ENCODE measurements at places on chromosomes 12 and 14.

GRCh38 chr12:77993658-77994057 is 163.0 kb downstream of the NAV3 start:
- no peak for DNase-seq

DNA sequence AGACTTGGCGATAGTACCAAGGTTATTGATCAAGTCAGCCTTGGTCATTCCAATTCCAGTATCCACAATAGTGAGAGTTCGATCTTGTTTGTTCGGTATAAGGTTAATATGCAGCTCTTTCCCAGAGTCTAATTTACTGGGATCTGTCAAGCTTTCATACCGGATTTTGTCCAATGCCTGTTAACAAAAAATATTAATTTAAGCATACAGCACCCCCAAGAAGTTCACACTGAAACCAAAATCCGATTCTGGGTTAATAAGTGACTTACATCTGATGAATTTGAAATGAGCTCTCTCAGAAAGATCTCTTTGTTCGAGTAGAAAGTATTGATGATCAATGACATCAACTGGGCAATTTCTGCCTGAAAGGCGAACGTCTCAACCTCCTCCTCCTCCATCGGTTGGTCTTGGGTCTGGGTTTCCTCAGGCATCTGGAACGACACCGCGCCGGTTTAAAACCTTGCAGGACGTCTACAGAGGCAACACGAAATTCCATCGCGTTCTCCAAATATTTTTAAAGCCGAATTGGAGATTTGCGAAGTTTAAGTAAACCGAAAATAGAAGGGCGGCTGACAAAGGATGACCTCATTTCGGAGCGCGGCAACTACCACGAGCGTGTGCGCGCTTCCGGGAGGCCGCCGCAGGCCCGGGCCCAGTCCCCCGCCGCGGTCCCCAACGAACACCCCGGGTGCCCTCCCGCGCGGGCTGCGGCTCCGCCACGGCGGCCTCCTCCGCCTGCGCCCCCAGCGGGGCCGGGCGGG is 716 bp downstream of the HSP90AA1 start:
- no peak for DNase-seq

- DNase-seq: no peak
Observed at GRCh38 chr12:27463511-27464219, 17.1 kb downstream of the SMCO2 start.

DNA sequence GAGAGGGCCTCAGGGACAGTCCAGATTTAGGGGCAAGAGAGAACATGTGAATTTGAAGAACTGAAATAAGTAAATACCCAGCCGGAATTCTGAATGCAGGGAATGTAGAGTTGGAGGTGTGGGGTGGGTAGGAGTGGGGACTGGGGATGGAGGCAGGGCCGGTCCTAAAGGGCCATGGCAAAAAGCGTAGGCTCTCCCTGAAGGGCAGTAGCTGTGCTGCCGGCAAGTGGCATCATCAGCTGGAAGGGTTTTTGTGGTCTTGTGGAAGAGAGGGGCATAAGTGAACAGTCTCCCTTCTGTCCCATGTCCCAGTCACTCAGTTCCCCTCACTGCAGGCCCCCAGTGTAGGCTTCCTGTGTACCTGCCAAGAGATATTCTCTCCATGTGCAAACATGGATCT is 104.6 kb downstream of the GCH1 start:
- no peak for DNase-seq

GRCh38 chr12:104562763-104563162 is 106.0 kb downstream of the CHST11 start:
- no peak for DNase-seq

GRCh38 chr14:70934502-70935134 is 27.4 kb downstream of the PCNX1 start:
- no peak for DNase-seq

DNA sequence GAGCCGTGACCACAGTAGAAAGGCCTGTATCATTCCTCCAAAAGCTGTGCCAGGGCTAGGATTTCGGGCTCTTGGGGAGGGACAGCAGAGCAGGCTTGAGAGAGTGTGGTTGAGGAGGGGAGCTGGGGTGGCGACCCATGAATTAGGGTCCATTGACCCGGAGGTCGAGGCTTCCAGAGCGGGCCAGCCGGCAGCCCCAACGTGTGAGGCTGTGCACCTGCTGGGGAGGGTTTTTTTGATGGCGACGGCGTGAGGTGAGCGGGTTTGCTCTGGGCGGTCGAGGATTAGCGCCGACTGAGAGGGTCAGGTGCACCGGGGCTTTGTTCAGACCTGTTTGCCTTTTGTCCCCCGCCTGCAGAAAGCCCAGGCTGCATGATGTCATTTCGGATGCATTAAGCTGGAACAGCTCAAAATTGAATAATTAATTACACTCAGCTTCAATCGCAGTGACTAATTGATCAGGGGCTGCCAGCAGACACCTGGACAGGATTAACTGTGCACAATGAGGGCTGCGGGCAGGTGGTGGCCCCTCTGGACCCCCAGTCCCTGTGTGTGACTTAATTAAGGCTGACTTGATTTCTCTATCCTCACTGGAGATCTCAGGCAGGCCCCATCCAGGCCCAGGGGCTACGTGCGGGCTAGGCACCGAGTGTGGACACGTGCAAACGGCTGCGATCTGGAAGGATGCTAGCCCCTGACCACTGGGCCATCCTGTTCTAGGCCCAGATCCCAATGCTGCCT is 42.1 kb upstream of the MEG3 start:
- no peak for DNase-seq

GRCh38 chr12:4780641-4781611 is 60.7 kb downstream of the GALNT8 start:
- DNase-seq: peak; percentile 44

GRCh38 chr14:22448905-22449599 is 140.0 kb downstream of the DAD1 start:
- DNase-seq: no peak

GRCh38 chr14:93285044-93285443 is 47.8 kb downstream of the BTBD7 start:
- DNase-seq: no peak

- no peak for DNase-seq
Observed at GRCh38 chr12:122085591-122085990, 7.0 kb downstream of the MLXIP start.

DNA sequence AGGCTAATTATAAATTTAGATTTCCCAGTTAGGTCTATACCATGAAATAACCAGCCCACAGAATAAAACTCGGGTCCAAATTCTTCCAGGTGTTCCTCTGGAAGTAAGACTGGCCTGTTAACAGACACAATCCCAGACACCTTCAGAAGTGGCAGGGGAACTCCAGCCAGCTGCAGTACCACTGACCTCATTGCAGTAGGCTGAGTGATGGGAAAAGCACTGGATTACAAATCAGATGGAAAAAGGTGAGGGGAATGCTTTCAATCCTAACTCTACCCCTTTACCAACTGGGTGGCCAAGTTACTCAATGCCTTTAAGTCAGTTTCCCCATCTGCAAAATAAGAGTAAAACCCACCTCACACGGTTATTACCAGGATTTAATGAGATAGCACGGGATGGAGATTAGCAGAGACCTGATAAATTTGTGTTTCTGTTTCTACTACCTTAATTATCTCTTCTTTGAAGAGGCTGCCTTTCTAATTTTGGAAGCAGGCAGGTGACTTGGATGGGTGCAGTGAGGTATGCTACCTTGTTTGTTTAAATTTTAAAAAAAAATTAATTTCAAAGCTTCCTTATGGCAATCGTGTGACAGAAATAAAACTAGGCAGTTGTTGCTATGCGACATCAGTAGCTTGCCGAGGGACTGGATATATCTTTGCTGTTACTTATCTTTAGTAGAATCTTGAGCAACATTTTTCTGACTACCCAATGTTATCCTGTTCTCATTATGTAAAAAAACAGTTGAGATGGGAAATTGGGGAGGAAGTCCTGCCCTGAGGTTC is 167.3 kb upstream of the GRIN2B start:
- DNase-seq: peak; percentile 20

GRCh38 chr12:113561068-113561780 is 89.6 kb upstream of the LHX5 start:
- DNase-seq: no peak

DNA sequence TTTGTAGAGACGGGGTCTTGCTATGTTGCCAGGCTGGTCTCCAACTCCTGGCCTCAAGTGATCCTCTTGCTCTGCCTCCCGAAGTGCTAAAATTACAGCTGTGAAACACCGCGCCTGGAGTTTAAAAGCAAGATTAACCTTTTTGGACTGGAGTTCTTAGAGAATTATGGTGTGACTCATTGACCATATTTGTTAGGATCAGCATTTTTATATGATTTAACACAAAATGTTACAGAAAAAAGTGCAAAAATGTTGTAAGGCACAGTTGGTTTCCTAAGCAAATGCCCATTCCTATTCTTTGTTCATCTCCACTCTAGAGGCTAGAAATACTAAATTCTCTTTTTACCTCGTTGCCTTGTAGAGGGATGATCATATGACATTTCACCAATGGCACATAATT is 27.6 kb downstream of the SLC35E3 start:
- no peak for DNase-seq

GRCh38 chr14:68768316-68768715 is 24.6 kb downstream of the ZFP36L1 start:
- no peak for DNase-seq

DNA sequence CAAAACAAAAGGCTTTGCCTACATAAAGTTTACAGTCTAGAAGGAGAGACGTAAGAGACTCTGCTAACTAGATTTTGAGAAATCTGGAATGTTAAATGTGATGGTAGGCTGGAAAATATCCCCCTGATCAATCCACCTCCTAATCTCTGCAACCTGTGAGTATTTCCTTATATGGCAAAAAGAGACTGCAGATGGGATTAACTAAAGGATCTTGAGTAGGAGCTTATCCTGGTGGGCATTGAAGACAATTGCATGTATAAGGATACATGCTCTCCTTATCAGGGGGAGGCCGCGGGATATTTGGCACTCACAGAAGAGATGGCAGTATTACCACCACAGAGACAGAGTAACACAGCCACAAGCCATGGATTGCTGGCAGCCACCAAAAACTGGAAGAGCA is 95.2 kb downstream of the EGLN3 start:
- DNase-seq: no peak
